Dermis microvascular lymphatic vessel endothelial cell (primary cell): ENCODE measurements at places on chromosomes 3 and 15. TPM values are rescaled to one million over a fixed set of nuclear protein-coding genes. Genes with fewer than 3 reads are reported as not detected.

DNA sequence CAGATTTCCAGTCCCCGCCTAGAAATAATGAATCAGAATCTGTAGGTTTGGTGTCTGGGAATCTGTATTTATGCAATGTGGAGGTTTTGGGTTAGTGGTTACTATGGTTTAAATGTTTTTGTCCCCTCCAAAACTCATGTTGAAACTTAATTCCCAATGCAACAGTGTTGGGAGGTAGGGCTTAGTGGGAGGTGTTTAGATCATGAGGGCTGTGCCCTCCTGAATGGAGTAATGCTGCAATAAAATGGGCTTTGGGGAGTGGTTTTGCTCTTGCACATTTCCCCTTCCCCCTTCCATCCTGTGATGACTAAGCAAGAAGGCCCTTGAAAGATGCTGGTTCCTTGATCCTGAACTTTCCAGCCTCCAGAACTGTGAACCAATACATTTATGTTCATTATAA lies 9.2 kb upstream of the RFC4 start:
- no peak for DNase-seq

- DNase-seq: no peak
Measured at GRCh38 chr3:43075904-43076661, 29.8 kb downstream of the POMGNT2 start.

DNA sequence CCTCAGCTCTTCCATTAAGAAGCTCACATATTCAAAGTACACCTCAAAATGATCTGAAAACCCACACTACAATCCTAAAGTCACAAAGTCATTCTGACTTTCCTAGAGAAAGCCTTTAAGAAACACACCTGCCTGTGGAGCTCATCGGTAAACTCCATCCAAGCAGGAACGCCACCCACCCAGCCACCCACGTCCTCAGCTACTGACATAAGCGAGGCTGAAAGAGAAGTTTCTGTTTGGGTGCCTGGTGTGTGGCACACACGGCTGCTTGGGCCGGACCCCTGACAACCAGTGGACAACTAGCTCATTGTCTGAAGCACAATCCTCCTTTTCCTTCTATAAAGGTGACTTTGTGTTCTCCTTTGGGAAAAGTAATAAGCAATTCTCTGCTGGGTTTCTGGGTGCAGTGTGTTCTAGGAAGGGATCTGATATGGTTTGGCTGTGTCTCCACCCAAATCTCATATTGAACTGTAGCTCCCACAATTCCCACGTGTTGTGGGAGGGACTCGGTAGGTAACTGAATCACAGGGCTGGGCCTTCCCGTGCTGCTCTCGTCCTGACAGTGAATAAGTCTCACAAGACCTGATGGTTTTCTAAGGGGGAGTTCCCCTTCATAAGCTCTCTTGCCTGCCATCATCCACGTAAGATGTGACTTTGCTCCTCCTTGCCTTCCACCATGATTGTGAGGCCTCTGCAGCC lies 26.1 kb downstream of the FAM174B start:
- DNase-seq: no peak

The BCL2A1 gene
- 0.13 TPM in 2 replicates for total RNA-seq
